ENCODE measurements at places on chromosomes 2 and 18.

- no peak for DNase-seq
- H3K36me3 ChIP-seq, result no peaks in the 10 kb centered on the region
- no peak overlapping the region for H3K27ac ChIP-seq
Measured at GRCh38 chr18:7089369-7089768, 28.2 kb downstream of the LAMA1 start.

DNA sequence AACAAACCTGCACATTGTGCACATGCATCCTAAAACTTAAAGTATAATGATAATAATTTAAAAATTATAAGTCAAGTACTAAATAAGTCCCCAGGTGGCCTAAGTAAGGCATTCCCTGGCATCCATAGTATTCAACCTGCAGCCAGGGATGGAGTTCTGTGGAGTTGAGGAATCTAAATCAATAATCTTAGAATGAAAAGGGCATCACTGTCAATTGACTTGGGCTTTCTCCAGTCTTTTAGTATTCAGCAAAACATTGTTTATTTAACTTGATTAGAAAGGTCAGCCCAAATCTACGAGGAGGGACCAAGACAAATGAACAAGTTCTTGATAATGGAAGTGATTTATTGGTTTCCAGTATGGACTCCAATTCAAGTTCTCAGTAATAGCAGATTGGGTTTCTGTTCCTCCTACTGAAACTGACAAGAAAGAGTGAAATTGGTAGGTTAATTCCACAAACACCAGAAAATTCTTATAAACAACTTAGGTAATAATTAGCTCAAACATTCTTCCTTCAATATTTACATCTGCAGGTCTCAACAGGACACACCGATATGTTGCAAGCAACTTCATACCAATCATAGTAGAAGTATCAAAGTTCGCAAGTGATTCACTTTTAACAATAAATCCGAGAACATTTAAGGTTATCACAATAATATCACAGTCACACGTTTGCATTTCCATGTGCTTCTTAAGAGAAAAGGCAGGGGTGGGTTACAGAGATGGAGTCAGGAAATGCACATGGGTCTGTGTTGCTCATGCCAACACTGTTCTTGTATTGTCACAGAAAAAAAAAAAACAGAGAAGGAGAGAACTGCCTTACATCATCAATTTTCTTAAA, 51.7 kb upstream of the EHBP1 start:
- no peak overlapping the region for H3K27ac ChIP-seq
- H3K27me3 ChIP-seq, result peaks cover 26% of the 10 kb centered on the region
- H3K36me3 ChIP-seq, result no peaks in the 10 kb centered on the region
- no peak for DNase-seq
- H3K4me3 ChIP-seq, result no peak overlapping the region

- H3K4me1 ChIP-seq, result peaks cover 16% of the 10 kb centered on the region
- no peak overlapping the region for H3K4me3 ChIP-seq
- H3K27ac ChIP-seq, result peak overlapping the region; percentile 52
Measured at GRCh38 chr2:113877711-113878598, 11.9 kb upstream of the ACTR3 start.

DNA sequence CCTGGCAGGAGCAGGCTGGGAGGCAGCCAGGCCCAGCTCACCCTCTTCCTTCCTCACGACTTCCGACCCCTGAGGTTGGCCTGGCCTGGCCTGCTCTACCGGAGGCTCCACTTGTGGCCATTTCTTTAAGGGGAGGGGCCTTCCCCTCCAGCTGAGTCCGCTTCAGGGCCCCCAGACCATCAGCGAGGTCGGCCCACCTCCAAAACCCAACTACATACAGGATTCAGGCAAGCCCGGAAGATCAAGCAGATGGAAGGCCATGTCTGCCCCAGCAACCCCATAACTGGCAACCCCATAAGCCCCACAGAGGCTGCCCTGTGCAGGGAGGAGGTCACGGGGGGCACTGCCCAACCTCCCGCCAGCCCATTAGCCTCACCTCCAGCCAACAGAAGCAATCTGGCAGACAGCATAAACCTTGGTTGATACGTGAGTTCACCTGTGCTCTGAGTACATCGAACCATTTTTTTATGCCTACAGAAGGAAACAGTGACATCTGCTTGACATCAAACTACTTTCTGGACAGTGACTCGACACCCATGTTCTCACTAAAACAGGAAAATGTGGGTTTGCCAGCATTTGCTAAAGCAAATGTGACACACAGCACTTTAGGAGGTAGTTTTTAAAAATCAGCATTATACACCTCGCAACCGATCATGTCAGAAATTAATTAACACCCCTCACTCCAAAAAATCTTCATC, 98.9 kb downstream of the EIPR1 start:
- peak overlapping the region; percentile 84 for H3K27ac ChIP-seq
- no peak for DNase-seq
- H3K4me1 ChIP-seq, result peaks cover 9% of the 10 kb centered on the region

GRCh38 chr2:150626934-150627411, 139.5 kb upstream of the RND3 start:
- H3K4me3 ChIP-seq, result no peak overlapping the region
- no peak for DNase-seq
- H3K27me3 ChIP-seq, result no peaks in the 10 kb centered on the region
- H3K4me1 ChIP-seq, result no peaks in the 10 kb centered on the region
- no peaks in the 10 kb centered on the region for H3K36me3 ChIP-seq
- no peak overlapping the region for H3K27ac ChIP-seq

GRCh38 chr2:100779908-100780202, 40.1 kb upstream of the NPAS2 start:
- DNase-seq, result no peak
- H3K4me1 ChIP-seq, result no peaks in the 10 kb centered on the region
- H3K36me3 ChIP-seq, result no peaks in the 10 kb centered on the region
- no peak overlapping the region for H3K27ac ChIP-seq
- H3K4me3 ChIP-seq, result no peak overlapping the region
- peaks cover 34% of the 10 kb centered on the region for H3K27me3 ChIP-seq

GRCh38 chr2:235135195-235135965, 183.6 kb downstream of the SH3BP4 start:
- H3K36me3 ChIP-seq, result peaks cover 2% of the 10 kb centered on the region
- H3K27me3 ChIP-seq, result peaks cover 57% of the 10 kb centered on the region
- no peak overlapping the region for H3K4me3 ChIP-seq
- DNase-seq, result no peak
- no peaks in the 10 kb centered on the region for H3K4me1 ChIP-seq
- H3K27ac ChIP-seq, result no peak overlapping the region

DNA sequence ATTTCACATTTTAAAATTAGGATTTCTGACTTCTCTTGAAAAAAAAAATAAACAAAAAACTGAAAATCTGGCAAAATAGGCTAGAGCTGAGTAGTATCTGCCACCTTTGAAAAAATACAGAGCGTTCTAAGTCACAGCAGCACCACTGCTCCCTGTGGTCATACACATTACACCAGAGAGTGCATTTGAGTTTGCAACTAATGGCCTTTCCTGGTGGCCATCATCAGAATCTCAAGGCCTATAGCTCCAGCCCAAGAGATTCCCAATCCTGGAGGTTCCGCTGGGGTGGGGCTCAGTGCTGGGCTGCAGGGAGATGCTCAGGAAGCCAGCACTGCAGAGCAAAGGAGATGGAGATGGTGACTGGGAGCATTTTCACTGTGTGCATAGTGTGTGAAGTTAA, 17.5 kb downstream of the SMYD1 start:
- H3K27ac ChIP-seq, result no peak overlapping the region
- no peak overlapping the region for H3K4me3 ChIP-seq
- no peaks in the 10 kb centered on the region for H3K4me1 ChIP-seq
- no peak for DNase-seq
- H3K27me3 ChIP-seq, result peaks cover 30% of the 10 kb centered on the region

DNA sequence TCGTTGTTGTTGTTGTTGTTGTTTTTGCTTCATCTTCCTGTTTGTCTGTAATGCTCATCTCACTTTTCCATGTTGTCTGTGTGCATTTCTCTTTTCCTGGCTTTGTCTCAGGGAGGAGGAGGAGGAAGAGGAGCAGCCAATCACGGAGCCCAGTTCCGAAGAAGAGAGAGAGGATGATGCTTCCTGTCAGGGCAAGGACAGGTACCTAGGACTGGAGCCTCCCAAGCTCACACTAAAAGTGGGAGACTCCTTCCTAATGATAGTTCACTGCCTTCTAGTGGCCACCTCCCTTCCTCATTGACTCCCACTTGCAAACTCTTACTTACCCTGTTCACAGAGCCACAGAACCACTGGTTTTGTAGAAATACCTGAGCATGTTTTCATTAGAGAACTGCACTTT, 179.6 kb downstream of the TPGS2 start:
- H3K27me3 ChIP-seq, result peaks cover 51% of the 10 kb centered on the region
- H3K4me1 ChIP-seq, result no peaks in the 10 kb centered on the region
- H3K4me3 ChIP-seq, result no peak overlapping the region

DNA sequence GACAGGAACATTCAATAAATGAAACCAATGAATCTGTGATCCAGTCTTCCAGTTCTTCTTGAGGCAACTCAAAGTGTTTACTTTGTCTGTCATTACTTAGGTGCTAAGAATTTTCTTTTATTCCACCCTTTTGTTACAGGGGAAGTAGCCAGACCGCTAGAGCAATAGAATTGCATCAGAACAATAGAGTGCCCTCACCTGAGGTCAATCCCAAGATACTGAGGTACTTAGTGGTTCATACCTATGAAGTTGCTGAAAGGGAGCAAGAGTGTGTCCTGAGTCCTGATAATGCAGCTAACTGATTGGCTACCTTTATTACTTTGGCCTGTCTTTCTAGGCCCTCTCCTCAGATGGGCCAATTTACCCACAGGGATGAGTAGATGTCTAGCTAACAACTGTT, 359.4 kb upstream of the KCNH7 start:
- no peak for DNase-seq
- H3K4me1 ChIP-seq, result no peaks in the 10 kb centered on the region
- H3K4me3 ChIP-seq, result no peak overlapping the region
- no peaks in the 10 kb centered on the region for H3K27me3 ChIP-seq
- no peak overlapping the region for H3K27ac ChIP-seq

DNA sequence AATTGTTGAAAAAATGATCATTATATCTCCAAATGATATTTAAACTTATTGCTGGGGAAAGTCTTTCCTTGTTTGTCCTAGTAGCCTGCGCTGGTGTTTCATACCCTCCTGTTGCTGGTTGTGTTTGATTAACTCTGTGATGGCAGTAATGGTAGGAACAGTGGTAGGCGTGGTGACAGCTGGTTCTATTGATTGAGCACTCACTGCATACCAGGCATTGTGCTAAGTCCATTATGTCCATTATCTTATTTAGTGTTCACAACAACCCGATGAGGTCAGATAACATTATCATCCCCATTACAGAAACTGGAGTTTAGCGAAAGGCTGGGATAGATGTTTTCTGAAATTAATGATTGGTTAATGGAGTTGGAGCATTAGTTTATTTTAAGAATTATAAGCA, 77.8 kb upstream of the STON1 start:
- no peak overlapping the region for H3K27ac ChIP-seq
- DNase-seq, result no peak
- H3K4me1 ChIP-seq, result peaks cover 17% of the 10 kb centered on the region
- no peak overlapping the region for H3K4me3 ChIP-seq
- no peaks in the 10 kb centered on the region for H3K27me3 ChIP-seq

DNA sequence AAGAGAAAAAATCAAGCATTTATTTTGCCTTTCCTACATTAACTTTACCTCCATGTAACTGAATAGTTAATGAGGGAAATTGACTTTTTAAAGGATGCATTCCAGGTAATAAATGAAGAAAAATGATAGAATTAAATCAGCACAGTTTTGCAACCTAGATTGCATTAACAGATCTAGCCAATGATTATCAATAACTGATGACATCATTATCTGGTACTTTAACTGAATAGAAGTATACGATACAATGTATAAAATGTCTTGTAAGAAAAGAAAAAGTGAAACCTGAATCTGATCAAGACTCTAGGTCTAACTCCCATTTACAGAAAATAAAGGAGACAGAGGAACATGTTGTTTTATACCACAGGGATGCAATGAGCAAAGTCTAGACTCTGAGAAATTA, 126.0 kb upstream of the XPO1 start:
- no peaks in the 10 kb centered on the region for H3K36me3 ChIP-seq
- H3K27ac ChIP-seq, result peak overlapping the region; percentile 85
- no peak for DNase-seq
- H3K4me3 ChIP-seq, result no peak overlapping the region
- H3K27me3 ChIP-seq, result no peaks in the 10 kb centered on the region
- H3K4me1 ChIP-seq, result peaks cover 37% of the 10 kb centered on the region

DNA sequence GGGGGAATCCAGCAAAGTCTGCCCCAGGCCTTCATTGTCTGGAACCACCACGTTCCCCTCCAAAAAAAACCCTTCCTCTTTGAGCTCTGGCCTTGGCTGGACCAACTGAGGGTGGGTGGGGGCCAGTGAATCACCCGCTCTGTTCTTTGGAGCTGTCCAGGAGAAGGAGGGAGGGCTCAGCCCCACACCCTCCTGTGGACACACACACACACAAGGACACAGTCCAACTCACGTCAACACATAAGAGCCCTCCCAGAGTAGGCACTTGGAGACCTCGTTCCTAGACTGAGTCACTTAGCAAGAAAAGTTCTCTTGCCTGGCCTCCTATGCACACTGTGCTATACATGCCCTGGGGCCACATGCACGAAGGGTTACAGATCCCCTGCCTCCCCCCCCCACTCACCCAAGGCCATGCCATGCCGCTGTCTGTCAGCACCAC, 1.2 kb upstream of the TNS1 start:
- DNase-seq, result no peak
- H3K27me3 ChIP-seq, result peaks cover 86% of the 10 kb centered on the region
- H3K4me1 ChIP-seq, result no peaks in the 10 kb centered on the region
- no peak overlapping the region for H3K4me3 ChIP-seq
- no peaks in the 10 kb centered on the region for H3K36me3 ChIP-seq

- peaks cover 4% of the 10 kb centered on the region for H3K4me1 ChIP-seq
- no peak overlapping the region for H3K4me3 ChIP-seq
- no peaks in the 10 kb centered on the region for H3K27me3 ChIP-seq
- H3K36me3 ChIP-seq, result peaks cover 2% of the 10 kb centered on the region
Measured at GRCh38 chr2:138493334-138493733, 8.2 kb upstream of the SPOPL start.

DNA sequence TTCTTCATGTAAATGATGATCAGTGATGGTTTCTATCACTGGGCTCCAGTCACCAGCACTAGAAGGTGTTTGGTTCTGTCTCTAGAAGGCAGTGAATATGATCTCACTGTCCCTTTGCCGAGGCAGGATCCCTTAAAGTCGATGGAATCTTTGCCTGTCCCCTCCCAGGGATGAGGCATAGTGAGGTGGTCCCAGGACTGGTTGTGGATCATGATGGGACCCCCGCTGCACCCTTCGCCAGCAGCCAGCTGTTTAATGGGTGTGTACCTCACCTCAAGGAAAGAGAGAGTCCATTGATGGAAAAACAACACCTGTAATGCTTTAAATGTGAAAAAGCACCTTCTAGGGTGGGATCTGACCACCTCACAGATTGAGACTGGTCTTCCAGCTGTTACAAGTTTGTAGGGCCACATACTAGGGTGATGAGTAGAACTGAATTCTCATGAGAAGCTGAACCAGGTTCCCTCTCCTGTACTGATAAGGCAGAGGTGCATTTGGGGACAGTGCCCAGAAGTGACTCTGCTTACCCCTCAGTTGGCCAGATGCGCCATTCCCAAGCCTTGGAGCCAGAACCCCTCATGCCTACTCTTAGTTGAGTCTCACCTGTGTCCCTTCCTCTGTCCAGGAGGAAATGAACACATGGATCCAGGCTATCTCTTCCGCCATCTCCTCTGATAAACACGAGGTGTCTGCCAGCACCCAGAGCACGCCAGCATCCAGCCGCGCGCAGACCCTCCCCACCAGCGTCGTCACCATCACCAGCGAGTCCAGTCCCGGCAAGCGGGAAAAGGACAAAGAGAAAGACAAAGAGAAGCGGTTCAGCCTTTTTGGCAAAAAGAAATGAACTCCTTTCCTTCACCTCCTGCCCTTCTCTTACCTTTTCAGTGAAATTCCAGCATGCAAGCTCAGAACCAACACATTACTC, 55.5 kb upstream of the EML6 start:
- peaks cover 53% of the 10 kb centered on the region for H3K36me3 ChIP-seq
- DNase-seq, result no peak
- H3K27me3 ChIP-seq, result no peaks in the 10 kb centered on the region
- no peak overlapping the region for H3K4me3 ChIP-seq
- H3K4me1 ChIP-seq, result peaks cover 9% of the 10 kb centered on the region
